ENCODE measurements at places on chromosomes 3 and 15. TPM values are rescaled to one million over a fixed set of nuclear protein-coding genes. Genes with fewer than 3 reads are reported as not detected.

COL6A5 gene
- total RNA-seq = not detected

- no peak for DNase-seq
Observed at GRCh38 chr15:27694506-27695087, 404.5 kb downstream of the OCA2 start.

TMOD2 gene
- 5.3 TPM for total RNA-seq

FGD5 gene
- not detected for total RNA-seq

ADAMTS7 gene
- 10.8 TPM for total RNA-seq

ITIH1 gene
- total RNA-seq = not detected

GRCh38 chr3:120435621-120436020 lies 15.2 kb downstream of the FSTL1 start:
- no peak for DNase-seq

CAPN3 gene
- 7.5 TPM for total RNA-seq

SLC28A2 gene
- total RNA-seq = not detected
